GM12865 (cell line): ENCODE measurements at places on chromosomes 13 and 19.

DNA sequence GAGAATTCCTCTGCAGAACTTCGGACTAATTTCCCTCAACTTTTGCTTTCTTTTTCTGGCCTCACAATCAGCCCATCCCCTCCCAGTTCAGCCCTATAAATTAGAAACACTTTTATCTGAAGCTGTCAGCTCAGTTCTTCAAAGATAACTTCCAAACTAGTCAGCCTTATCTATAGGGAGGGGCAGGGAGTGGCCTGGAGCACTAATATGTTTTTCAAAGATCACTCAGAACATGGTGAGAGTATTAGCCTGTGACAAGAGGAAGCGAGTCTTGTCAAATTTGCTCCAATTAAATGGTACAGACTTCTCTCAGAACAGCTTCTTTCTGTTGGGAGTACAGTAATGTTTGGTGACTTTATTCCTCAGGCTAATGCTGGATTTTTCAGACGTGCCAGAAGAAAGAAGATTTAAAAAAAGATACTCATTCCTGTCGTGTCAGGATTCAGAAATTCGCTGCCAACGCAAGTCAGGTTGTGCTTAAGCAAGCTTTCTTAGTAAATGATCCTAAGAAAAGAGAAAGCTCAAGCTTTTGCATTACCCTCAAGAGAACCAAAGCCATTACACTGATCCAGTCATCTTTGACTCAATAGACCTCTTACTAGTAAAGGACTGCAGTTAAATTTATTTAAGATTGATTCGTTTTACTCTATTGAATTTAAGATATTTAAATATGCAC lies 1033.6 kb downstream of the SLITRK5 start:
- DNase-seq = no peak

- no peak for DNase-seq
These were observed 306.8 kb downstream of the DCLK1 start for GRCh38 chr13:35824395-35824794.

DNA sequence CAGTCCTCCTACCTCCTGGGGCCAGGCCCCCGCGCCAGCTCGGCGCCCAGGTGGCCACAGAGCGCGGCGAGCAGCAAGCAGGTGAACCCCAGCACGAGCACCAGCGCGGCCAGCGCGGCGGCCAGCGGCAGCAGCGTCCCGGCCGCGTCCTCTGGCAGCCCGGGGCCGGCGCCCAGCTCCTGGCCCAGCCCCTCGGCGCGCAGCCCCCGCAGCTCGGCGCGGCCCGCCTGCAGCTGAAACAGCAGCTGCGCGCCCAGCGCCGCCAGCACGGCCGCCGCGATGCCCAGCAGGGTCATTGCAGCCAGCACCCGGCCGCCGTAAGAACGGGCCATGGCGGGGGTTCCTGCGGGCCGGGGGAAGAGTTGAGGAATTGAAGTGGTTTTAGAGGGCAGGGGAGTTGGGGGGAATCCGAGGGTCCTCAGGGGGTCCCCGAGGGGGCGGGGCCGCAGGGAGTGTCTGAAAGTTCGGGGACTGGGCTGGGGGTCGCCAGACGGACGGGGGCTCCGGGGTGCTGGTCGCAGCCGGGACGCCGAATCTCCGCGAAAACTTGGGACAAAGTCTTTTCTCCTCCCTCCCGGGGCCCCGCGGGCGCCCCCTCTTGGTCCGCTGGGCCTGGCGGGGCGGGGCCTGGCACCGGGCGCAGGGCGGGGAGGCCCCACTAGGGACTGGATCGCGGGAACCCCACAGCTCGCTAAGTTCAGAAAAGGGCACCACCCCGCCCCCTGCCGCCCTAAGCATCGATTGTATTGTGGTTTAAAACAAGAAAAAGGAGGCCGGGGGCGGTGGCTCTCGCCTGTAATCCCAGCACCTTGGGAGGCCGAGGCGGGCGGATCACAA lies at the start of gene TMEM221:
TMEM221 (minus strand) TSS at position 538 of the 837 bp plus-strand sequence; CDS start at position 332, 206 bp downstream.
- peak; percentile 41 for DNase-seq

GRCh38 chr13:25743421-25743820 lies 308.4 kb downstream of the SHISA2 start:
- no peak for DNase-seq

DNA sequence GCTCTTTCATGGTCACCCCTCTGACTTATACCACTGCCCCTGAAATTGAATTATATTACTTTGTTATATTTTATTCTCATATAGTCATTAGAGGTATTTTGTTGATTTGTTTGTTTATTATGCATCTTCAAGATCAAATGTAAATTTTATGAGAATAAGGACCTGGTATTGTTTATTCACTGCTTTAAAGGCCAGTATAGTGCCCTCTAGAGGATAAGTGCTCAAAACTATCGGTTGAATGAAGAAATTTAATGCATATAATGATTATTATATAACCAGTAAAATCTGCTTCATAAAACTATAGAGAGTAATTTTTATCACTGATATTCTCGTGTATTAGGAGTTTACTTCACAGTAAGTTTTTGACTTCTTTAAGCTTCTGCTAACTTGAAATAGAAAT lies 1401.9 kb downstream of the SLITRK1 start:
- no peak for DNase-seq

GRCh38 chr19:41325947-41326706 lies 16.2 kb downstream of the CCDC97 start:
- peak; percentile 84 for DNase-seq

- no peak for DNase-seq
These were observed 1351.3 kb downstream of the EFNB2 start for GRCh38 chr13:105184201-105184600.

DNA sequence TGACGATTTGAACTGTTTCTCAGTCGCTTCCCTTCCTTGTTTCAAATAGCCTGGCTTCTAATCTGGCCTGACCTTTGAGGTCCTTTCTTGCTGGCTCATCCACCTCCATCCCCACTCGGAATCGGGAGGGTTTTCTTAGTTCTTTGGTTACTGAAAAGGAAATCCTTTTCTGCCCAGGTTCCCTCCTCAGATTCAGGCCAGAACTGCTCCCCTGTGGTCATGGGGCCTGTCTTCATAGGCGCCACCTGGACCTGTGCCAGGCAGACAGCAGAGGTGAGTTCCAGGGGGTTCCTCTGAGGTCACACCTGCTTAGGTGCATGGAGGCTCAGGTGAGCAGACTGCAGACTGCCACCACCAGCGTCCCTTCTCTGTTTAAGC lies 62.4 kb downstream of the AKAP11 start:
- DNase-seq = no peak

DNA sequence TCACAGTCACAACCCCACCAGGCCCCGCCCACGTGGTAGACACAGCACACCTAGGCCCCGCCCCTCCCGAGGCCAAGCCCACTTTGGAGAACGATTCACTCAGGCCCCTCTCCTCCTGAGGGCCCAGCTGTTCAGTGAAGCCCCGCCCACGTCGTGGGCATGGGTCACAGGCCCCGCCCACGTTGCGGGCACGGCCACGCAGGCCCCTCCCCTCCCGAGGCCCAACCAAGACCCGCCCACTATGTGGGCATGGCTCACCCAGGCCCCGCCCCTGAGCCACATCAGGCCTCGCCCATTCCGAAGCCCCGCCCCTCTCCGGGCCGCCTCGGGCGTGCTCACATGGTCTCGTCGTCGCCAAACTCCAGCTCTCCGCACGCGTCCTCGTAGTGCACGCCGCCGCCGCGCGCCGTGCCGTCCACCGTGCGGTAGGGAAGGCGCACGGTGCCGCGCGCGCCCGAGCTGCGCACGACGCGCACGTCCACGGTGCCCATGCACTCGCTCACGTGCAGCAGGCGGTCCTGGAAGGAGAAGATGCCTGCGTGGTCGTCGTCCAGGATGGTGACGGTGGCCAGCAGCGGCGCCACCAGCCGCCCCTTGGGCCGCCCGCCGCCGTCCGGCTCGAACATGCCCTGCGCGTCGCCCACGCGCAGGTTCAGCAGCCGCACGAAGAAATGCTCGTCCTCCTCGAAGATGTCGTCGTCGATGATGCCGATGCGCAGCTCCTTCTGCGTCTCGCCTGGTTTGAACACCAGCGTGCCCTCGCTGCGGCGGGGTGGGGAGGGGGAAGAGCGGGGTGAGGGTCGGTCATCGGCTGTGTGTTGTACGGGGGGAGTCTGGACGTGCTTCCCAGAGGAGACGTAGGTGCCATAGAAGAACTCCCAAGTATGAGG lies 24.0 kb downstream of the SLC8A2 start:
- peak; percentile 41 for DNase-seq
